A673 (cell line): ENCODE measurements at places on chromosomes 1 and 21.

GRCh38 chr1:210129759-210130158 lies 102.8 kb upstream of the SERTAD4 start:
- no peak for DNase-seq

GRCh38 chr1:201827321-201828216 lies 1.4 kb upstream of the IPO9 start:
- no peak for DNase-seq

DNA sequence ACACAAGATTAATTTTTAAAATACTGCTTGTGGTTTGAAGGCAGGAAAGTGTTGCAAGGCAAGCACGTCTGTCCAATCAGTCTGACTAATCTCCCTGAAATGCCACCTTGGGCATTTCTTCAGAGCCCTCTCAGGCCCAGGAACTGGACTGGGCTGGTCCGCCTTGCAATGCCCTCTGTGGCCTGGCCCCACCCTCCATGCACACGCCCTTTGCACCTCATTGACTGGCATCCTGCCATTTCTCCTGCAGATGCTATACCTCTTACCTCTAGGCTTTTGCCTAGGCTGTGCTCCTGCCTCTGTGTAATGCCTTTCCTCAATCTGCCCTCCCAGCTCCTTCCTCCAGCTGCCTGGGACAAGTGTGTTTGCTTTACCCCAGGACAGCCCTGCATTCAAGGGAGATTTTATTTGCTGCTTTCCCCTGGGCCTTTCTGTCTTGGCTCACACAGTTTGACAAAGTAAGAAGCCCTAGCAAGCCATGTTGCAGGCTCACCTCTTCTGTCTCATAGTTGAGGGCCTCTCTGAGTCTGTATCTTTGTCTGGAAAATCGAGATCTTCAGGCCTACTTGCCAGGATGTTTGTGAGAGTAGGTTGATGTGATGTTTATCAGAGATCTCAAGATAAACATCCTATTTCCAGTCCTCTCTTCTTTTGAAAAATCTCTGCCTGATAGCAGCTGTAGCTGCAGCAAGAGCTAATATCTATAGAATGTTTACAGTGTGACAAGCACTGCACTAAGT lies 149.2 kb upstream of the JUN start:
- DNase-seq: no peak

- DNase-seq: no peak
Observed at GRCh38 chr21:45327441-45328197, 39.9 kb upstream of the POFUT2 start.
